ENCODE measurements at places on chromosomes 6 and 20. TPM values are rescaled to one million over a fixed set of nuclear protein-coding genes. Genes with fewer than 3 reads are reported as not detected.

Gene RIPOR3
- under 0.01 TPM for total RNA-seq

Gene SLC24A3
- total RNA-seq = 0.19 TPM

Gene TMEM217
- 8.6 TPM for total RNA-seq

Gene GATA5
- total RNA-seq = not detected

Gene SRMS
- total RNA-seq = not detected

Gene PGC
- not detected for total RNA-seq

Gene TTK
- total RNA-seq = 17.1 TPM

Gene OR2J3
- total RNA-seq = not detected

Gene LGSN
- not detected for total RNA-seq

Gene LY86
- total RNA-seq = not detected

Gene AMD1
- total RNA-seq = 36.8 TPM

Gene JAG1
- 171 TPM for total RNA-seq

Gene DEFB132
- total RNA-seq = not detected

Gene NHSL1
- total RNA-seq = 21.8 TPM

All from endothelial cell of coronary artery (primary cell).